ENCODE measurements at places on chromosomes 11 and 22.

DNA sequence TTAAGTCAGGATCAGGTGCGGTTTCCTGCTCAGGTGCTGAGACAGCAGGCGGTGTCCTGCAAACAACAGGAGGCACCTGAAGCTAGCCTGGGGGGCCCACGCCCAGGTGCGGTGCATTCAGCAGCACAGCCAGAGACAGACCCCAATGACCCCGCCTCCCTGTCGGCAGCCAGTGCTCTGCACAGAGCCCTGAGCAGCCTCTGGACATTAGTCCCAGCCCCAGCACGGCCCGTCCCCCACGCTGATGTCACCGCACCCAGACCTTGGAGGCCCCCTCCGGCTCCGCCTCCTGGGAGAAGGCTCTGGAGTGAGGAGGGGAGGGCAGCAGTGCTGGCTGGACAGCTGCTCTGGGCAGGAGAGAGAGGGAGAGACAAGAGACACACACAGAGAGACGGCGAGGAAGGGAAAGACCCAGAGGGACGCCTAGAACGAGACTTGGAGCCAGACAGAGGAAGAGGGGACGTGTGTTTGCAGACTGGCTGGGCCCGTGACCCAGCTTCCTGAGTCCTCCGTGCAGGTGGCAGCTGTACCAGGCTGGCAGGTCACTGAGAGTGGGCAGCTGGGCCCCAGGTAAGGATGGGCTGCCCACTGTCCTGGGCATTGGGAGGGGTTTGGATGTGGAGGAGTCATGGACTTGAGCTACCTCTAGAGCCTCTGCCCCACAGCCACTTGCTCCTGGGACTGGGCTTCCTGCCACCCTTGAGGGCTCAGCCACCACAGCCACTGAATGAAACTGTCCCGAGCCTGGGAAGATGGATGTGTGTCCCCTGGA lies at the start of gene MYO7A:
Gene MYO7A, plus strand, starts transcription at position 327 of the 772 bp plus-strand sequence. CDS start 2,389 bp downstream, outside the sequence.
- peak; percentile 45 for DNase-seq

DNA sequence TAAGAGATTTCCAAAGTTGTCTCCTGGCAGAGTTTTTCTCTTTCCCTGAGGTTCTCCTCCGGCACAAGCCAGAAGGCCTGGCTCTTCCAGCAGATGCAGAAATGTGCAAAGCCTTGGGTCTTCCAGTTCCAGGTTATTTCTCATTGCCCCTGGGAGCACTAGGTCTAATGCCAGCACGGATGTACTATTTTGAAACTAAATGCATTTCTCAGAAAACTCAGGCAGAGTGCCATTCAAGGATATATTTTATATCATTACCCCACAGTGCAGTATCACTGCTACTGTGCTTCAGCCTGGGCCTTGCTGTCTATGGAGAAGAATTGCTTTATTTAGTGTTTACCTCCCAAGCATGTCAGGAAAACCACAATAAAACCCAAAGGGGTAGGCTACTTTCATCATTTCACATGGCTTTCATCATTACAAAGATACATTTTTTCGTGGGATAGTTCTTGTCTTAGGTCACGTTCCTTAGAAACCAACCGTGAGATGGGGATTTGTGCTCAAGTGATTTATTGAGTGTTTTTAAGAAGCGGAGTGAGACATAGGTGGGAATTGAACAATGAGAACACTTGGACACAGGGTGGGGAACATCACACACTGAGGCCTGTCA lies 22.4 kb upstream of the FZD4 start:
- DNase-seq = no peak

DNA sequence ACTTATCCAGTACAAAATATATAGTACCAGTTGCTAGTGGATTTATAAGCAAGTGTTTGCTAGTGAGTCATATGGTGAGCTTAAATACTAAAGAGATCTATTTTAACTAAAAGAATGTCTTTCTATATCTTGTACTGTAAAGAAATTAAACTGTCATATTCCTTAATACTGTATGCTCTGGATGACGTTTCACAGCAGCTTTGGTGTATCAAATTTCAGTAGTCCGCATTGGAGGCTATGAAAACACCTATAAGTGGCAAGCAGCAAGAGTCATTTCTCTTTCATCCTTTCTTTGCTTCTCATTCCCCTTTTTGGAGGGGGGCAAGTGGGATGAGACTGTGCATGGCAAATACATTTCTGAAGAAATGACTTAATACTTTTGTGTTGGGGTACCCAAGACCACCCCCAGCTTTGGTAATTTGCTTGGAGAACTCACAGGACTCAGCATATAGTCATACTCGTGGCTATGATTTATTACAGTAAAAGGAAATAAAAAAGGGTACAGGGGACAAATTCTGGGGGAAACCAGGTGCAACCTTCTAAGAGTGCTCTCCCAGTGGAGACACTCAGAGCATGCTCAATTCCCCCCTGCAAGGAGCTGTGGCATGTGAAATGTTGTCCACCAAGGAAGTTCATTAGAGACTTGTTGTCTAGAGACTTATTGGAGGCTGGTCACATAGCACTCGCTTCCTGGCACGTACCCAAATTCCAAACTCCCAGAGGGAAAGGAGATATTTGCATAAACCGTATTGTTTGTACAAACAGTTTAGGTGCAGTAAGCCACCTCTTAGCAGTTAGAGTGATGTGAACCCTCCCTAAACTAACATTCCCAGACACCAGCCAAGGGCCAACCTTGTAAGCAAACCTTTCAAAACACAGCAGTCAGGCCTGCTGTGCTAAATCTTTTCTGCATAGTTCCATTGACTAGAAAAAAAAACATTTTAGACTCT lies 210.8 kb downstream of the PGR start:
- DNase-seq = peak; percentile 38

- no peak for DNase-seq
These were observed 735.6 kb downstream of the BRD1 start for GRCh38 chr22:49091917-49092545.

GRCh38 chr11:100687054-100687629 lies at the start of gene ARHGAP42:
ARHGAP42 (plus strand) TSS chr11:100687288; CDS start chr11:100687679, 391 bp downstream.
- peak; percentile 59 for DNase-seq

GRCh38 chr11:13446444-13446843 lies 16.6 kb downstream of the BTBD10 start:
- peak; percentile 58 for DNase-seq

DNA sequence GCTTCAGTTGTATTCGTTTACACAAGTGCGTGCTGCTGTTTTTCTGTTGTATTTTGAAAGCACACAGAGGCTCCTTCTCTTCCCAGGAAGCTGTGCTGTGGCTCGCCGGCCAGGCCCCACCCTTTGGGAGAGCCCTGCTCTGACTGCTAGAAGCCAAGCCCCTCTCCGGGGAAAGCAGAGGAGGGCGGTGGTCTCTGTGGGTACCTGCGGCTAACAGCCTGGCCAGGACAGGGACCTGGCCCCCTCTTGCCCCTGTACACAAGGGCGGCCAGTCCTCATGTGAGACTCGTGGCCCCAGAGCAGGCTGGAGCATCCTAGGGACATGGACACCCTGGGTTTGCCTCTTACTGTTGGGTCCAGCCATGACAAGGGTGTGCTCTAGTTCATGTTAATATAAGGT lies 14.8 kb downstream of the MOB2 start:
- DNase-seq = no peak

Measured in iris pigment epithelial cell (primary cell).